G401 (cell line): ENCODE measurements at places on chromosomes 3 and 15. TPM values are rescaled to one million over a fixed set of nuclear protein-coding genes. Genes with fewer than 3 reads are reported as not detected.

GRCh38 chr3:53802256-53802880 lies 43.9 kb downstream of the CHDH start:
- DNase-seq: no peak

GRCh38 chr3:59424268-59425010 lies 374.6 kb upstream of the CFAP20DC start:
- DNase-seq: peak; percentile 2

GRCh38 chr3:194928831-194929577 lies 243.3 kb downstream of the FAM43A start:
- DNase-seq: no peak

GRCh38 chr3:54165865-54166264 lies 43.5 kb downstream of the CACNA2D3 start:
- no peak for DNase-seq

- peak; percentile 47 for DNase-seq
Measured at GRCh38 chr3:48088056-48088748, 72.0 kb upstream of the MAP4 start.

- no peak for DNase-seq
Measured at GRCh38 chr15:101145362-101145761, 106.5 kb downstream of the CHSY1 start.

GRCh38 chr3:50068134-50068533 lies 20.6 kb upstream of the RBM5 start:
- DNase-seq: no peak

DNA sequence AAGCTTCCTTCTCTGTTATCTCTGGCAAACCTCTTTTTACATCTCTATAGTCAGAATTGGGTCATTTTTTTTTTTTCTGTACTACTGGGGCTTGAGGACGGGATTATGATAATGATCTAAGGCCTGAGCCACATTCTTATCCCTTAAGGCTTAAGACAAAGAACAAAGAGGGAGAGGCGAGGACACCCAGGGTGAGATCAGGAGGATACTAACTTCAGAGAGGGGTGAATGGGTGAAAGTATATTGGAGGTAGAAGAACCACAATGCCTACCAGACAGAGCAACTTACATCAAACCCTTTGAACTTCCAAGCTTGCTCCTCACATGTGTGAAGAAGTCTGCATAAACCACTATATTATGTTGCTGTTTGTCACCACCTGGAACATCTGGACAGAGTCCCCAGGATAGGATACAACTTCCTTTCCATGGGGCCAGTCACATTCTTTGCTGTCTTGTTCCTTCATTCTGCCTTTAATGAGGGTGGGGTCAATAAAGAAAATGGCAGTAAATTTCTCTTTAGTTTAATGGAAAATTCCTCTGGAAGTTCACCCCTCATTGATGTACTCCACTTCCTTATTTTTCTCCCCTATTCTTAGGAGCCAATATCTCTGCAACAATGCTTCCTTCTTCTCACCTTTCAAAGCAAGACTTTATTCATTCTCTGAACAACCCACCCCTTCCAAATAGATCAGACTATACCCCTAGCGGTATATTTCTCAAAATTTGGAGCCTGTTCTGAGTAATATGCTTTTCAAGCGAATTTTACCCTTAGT lies 9.1 kb upstream of the PDCD6IP start:
- no peak for DNase-seq

Gene GOLGA8T
- not detected in 2 replicates for total RNA-seq

Gene FSD2
- not detected in 2 replicates for total RNA-seq
